Activated B cell treated with CpG ODN at 0.5 μM for 24 hours (primary cell): ENCODE measurements at places on chromosomes 13 and 19.
A peak's percentile ranks its signal among the peaks of the same experiment; 100 is the strongest.

DNA sequence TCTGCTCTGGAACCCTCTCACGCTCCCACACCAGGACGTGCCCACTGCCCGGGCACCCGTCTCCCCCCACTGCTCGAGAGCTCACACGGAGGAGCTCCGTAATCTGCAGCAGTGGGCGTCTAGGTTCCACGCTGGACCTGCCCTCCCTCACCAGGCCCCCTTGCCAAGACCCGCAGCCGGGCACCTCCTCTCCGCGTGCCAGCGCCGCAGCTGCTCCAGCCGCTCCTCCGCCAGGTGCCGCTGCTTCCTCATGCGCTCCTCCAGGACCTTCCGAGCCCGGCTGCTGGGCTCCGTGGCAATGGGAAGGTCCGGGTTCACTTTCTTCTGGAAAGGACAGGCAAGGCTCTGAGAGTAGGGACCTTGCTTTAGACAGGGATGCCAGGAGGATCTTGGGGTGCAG is 35.0 kb upstream of the MATK start:
- no peak for DNase-seq

GRCh38 chr13:40161931-40162330 is 504.5 kb downstream of the FOXO1 start:
- DNase-seq, result no peak

DNA sequence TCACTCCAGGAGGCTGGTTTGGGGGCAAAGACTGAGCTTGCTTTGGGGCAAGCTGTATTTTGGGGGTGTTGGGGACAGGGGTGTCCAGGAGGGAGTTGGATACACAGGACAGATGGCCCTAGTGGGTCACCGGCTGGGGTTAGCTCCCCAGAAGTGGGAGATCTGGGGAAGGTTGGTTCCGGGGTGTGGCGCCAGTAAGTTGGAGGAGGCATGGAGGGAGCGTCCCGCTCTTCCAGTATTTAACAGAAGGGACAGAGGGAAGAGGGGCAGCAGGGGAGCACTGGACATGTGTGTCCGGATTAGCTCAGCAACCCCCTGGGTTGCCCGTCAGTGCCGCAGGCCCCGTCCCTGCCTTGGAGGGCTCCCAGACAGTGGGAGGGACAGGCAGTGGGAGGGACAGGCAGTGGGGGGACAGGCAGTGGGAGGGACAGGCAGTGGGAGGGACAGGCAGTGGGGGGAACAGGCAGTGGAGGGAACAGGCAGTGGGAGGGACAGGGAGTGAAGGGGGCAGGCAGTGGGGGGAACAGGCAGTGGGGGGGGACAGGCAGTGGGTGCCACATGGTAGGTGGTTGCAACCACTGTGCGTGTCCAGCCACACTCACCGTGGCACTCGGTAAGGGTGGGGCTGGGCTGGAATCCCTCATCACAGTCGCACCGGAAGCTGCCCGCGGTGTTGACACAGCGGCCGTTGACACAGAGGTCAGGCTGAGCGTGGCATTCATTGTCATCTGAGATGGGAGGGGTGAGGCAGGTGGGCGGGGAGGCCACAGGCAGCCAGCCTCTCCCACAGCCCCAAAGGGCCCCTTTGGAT is 33.2 kb downstream of the CCL25 start:
- DNase-seq, result no peak

GRCh38 chr13:35531526-35531925 is 55.0 kb upstream of the MAB21L1 start:
- no peak for DNase-seq

DNA sequence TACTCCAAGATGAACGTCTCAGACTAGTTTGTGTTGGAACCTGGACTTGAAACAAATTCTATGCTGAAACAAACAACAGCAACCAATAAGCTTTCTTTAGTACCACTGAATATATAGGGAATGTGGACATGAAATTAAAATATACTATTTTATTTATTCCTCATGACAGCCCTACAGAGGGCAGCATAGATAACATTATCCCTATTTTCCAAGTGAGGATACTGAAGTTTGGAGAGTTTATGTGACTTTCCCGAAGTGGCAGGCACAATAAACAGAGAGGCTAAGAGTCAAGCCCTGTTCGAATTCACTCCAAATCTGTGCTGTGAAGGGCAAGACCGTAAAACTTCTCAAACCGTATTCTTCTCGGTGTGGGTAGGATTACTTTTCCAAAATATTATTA is 509.9 kb upstream of the GPC6 start:
- DNase-seq, result no peak

DNA sequence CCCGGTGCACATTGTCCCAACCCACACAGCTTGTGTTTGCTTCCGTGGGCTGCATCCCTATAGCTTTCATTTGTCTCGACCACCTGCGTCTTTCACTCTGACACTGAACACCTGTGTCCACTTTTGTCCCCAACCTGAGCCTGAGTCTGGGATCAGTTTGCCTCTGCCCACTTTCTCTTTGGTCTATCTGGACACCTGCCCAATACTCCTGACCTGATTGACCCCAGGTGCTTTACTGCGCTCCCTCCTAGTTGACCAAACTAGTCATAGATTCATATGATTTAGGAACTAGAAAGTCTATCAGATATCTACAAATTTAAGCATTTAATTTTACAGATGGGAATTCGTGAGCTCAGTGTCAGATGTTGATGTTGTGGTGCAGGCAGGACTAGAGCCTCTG is 209.9 kb downstream of the DCT start:
- DNase-seq, result no peak

GRCh38 chr13:112982281-112983041 is 13.4 kb downstream of the MCF2L start:
- no peak for DNase-seq

GRCh38 chr13:76398425-76398824 is 487.8 kb downstream of the KCTD12 start:
- DNase-seq, result no peak

DNA sequence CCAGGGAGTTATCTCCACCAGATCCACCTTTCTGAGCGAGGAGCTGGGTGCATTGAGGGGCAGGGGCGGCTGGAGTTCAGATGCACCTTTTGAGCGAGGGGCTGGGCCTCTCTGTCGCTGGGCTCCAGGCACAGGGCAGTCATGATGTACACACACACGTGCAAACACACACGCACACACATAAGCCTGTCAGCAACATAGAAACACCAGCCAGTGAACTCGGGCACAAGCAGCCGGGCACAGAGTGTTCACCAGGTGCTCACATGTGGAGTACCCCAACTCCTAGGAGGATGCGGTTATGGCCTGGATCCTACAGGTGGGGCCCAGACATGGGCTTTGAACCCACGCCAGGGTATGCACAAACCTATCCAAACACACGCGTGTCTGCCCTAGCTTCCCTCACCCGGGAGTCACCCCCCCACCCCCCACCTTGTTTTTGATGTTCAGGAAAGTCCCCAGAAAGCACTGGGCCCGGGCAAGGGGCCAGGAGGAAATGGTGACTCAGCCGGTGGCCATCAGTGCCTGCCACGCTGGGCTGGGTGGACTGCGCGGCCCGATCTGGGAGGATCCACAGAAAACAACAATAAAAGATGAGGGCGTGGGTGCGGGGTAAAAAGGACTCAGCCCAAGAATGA is 13.3 kb downstream of the ARRDC2 start:
- DNase-seq, result peak; percentile 68

GRCh38 chr13:33349288-33349985 is 63.9 kb upstream of the STARD13 start:
- no peak for DNase-seq

DNA sequence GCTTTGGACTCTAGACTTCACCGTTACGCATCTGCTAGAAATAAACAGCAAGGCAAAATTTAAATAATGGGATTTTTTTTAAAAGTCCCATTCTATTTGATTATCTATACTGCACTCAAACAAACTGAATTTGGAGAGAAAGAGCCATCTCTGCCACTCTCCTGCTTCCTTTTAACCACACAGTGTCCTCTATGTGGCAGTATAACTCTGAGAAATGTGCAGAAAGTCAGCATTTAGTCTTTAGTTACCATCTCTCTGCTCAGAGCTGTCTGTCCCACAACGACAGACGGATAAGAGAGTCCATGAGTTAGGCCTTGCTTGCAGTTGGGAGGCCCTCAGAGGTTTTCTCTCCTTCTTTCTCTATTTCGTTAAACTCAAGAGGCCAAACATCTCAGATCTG is 21.2 kb downstream of the CCNA1 start:
- DNase-seq, result no peak

DNA sequence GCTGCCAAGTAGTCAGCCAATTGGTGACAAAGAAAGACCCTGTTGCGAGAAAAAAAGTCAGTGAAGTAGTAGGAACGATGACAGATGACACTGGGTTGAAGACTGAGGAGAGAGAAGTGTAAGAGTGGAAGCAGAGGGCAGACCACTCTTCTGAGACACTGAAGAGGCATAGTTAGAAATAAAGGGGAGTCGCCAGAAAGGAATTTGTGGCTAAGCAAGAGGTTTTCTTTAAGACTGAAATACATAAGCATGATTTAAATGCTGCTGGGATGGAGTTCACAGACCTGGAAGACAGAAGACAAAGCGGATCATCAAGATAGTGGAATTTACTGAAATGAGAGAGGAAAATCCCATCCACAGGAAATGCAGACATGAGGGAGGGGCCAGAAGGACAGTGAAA is 56.2 kb upstream of the USPL1 start:
- no peak for DNase-seq

GRCh38 chr13:42820451-42820850 is 39.1 kb downstream of the FAM216B start:
- no peak for DNase-seq

- DNase-seq, result no peak
Measured at GRCh38 chr13:37475966-37476365, 122.6 kb downstream of the POSTN start.

GRCh38 chr13:50119591-50119990 is 104.3 kb downstream of the KCNRG start:
- DNase-seq, result no peak

DNA sequence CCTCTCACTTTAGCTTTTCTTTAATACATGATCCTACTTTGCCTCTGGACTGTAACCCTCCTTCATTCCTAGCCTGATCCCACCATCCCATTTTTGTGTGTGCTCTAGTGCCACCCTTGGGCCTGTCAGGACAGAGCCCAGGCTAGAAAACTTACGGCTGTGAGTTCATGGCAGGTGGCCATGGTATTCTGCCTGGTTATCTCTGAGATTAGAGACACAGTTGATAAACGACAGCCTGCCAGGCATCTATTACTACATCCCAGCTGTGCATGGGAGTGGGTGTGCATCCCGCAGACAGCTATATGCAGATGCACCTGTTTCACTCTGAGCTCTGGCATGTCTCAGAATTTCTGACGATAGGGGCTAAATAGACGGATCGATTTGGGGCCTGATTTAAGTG is 110.9 kb downstream of the HS6ST3 start:
- DNase-seq, result no peak

DNA sequence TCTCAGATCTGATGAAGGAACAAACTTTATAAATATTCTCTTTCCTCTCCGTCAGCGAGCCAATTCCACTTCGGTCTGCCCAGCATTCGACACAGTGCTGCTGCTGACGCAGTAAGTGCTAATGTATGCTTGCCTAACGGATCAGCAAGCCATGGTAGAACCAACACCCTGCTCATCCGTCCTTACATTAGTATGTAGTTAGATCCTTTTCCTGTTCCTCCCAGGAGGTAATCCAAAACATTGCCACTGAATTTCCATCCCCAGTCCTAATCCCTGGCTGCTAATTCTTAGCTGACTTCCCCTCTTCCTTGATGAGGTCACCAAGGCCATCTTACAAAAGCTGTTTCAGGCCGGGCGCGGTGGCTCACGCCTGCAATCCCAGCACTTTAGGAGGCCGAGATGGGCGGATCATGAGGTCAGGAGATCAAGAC is 88.0 kb downstream of the STARD13 start:
- no peak for DNase-seq

- no peak for DNase-seq
Measured at GRCh38 chr19:56692206-56692895, 20.8 kb upstream of the ZNF835 start.

- no peak for DNase-seq
Measured at GRCh38 chr13:25037057-25037813, 58.7 kb upstream of the PABPC3 start.

- DNase-seq, result no peak
Measured at GRCh38 chr13:51826606-51827005, 18.4 kb downstream of the TMEM272 start.

DNA sequence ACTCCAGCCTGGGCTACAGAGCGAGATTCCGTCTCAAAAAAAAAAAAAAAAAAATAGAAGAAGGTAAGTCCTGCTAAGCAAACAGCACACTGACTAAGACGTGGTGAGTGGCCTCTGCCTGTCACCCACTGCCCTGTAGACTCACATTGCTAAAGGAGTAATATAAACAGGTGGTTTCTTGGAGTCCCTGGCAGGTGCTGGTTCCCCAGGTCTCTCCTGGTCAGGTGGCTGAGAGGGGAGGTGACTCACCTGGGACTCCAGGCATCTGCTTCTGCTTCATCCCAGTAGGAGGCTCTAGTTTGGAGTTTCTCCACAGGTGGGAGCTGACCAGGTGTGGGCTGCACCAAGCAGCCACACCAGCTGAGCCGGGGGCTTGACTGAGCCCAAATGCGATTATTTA is at the start of gene OR10H1:
Gene OR10H1 (minus strand): TSS at position 359 of the 400 bp plus-strand sequence. CDS start 7,627 bp downstream, outside the sequence.
- DNase-seq, result no peak

DNA sequence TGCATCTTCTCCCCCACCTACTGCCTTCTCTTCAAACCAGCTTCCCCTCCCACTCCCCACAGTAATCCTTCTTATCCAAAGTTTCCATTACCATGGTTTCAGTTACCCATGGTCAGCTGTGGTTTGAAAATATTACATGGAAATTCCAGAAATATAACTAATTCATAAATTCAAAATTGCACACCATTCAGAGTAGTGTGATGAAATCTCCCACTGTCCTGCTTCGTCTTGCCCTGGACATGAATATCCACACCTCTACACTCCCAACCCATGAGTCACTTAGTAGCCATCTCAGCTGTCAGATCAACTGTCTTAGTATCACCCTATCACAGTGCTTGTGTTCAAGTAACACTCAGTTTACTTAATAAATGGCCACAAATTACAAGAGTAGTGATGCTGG is 3.8 kb upstream of the KCTD12 start:
- DNase-seq, result no peak

GRCh38 chr13:114152831-114153371 is 20.5 kb upstream of the RASA3 start:
- DNase-seq, result no peak

DNA sequence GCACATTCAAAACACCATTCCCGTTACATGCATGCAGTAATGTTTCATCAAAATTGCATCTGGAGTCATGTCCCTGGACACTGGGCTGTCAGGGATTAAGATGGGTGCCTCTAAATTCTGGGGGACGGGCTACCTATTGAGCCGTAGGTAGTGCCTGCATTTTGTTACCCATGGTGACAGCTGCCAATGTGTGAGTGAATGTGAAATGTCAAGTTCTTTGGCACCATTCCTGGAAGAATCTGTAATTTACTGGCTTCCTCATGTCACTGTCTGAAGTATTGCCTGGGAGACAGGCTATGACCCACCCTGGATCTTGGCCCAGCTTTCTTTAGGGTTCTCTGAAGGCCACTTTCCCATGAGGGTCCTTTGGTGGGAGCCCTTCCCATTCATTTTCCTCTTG is 266.1 kb downstream of the TSHZ3 start:
- DNase-seq, result no peak
